GM03348 (cell line): ENCODE measurements at places on chromosomes 16 and 17.

GRCh38 chr16:7452090-7452489 lies 119.4 kb downstream of the RBFOX1 start:
- DNase-seq = no peak

DNA sequence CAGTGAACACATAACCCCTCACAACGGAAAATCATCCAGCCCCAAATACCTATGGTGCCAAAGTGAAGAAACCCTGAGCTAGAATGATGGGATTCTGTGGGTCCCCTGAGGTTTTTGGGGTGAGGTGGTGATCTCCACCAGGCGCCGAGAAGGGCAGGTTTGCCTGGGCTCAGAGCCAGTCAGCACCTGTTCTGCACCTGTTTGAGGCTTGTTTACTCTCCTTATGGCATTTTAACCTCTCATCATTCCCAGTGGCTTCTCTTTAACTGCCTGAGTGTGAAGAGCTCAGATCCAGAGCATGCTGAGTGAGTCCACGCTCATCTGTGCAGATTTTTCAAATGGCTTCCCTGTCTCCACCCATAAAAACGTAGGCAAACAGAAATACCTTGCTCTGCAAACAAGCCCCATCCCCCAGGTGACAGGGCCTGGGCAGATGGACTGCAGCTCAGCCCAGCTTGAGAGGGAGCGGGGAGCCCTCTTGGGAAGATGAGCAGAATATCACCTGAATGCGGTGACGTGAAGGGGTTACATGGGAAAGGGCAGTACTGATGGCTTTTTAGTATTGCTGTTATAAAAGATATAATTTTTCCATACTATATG lies 40.1 kb upstream of the CLEC19A start:
- no peak for DNase-seq

DNA sequence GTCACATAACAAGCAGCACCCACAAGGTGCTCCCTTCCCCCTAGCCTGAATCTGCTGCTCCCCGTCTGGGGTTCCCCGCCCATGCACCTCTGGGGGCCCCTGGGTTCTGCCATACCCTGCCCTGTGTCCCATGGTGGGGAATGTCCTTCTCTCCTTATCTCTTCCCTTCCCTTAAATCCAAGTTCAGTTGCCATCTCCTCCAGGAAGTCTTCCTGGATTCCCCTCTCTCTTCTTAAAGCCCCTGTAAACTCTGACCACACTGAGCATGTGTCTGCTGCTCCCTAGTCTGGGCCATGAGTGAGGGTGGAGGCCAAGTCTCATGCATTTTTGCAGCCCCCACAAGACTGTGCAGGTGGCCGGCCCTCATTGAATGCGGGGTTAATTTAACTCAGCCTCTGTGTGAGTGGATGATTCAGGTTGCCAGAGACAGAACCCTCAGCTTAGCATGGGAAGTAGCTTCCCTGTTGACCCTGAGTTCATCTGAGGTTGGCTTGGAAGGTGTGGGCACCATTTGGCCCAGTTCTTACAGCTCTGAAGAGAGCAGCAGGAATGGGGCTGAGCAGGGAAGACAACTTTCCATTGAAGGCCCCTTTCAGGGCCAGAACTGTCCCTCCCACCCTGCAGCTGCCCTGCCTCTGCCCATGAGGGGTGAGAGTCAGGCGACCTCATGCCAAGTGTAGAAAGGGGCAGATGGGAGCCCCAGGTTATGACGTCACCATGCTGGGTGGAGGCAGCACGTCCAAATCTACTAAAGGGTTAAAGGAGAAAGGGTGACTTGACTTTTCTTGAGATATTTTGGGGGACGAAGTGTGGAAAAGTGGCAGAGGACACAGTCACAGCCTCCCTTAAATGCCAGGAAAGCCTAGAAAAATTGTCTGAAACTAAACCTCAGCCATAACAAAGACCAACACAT lies at the start of gene STH:
Gene STH (plus strand): TSS at position 264 of the 913 bp plus-strand sequence. CDS start 30 bp downstream, at position 294.
- no peak for DNase-seq

DNA sequence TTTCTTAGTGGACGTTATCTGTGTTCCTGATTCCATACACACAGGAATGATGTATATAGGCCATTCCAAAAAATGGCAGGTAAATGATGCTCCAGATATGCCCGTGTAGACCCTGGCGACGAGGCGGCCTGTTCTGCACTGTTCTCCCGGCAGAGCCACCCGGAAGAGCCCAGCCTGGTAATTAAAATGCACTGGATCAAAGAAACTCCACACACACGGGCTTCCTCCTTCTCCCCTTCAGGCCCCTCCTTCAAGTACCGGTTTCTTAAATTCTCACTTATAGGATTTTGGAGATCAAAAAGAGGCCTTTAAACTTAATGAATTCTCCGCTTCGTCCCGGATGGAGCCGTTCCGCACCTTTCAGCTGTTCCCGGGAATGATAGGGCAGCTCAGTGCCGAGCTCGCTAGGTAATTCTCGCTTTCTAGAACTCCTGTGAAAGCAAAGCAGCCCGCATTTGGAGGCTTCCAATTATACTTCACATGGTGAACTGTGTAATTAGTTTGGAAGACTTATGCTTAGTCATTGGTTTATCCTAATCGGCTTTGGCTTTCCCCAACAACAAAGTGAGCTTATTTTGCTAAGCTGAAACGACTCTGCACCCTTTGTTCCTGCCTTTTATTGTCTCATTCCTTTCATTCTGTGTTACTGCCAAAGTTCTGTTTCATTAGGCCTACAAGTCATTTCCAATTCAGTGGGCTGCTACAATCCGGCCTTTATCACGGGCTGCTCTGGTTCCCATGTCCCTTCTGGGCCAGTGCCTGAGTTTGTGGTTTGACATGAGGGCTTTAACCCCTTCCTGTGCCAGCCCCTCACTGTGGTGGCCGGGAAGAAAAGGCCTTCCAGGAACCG lies 150.0 kb downstream of the MSI2 start:
- DNase-seq = peak; percentile 17

GRCh38 chr16:49748322-49748721 lies 107.6 kb downstream of the ZNF423 start:
- no peak for DNase-seq

- DNase-seq = no peak
Measured at GRCh38 chr17:44362459-44362948, 1.1 kb downstream of the FAM171A2 start.

GRCh38 chr17:28684963-28685362 lies 23.0 kb downstream of the SUPT6H start:
- no peak for DNase-seq

DNA sequence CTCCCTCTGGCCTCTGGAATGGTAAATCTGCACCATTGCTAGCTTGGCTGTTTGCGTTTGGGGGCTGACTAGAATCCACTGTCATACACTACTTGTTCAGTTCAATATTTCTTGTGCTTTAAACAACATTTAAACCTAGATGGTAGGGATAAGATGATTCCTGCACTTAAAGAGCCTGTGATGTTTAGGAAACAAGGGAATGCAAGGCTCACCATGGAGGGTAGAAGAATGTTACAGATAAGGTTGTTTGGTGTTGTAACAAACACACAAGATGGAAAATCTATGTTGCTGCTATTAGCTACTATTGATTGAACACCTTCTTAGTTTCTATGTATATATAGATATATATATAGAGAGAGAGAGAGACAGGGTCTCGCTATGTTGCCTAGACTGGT lies 31.4 kb downstream of the YPEL2 start:
- DNase-seq = no peak

DNA sequence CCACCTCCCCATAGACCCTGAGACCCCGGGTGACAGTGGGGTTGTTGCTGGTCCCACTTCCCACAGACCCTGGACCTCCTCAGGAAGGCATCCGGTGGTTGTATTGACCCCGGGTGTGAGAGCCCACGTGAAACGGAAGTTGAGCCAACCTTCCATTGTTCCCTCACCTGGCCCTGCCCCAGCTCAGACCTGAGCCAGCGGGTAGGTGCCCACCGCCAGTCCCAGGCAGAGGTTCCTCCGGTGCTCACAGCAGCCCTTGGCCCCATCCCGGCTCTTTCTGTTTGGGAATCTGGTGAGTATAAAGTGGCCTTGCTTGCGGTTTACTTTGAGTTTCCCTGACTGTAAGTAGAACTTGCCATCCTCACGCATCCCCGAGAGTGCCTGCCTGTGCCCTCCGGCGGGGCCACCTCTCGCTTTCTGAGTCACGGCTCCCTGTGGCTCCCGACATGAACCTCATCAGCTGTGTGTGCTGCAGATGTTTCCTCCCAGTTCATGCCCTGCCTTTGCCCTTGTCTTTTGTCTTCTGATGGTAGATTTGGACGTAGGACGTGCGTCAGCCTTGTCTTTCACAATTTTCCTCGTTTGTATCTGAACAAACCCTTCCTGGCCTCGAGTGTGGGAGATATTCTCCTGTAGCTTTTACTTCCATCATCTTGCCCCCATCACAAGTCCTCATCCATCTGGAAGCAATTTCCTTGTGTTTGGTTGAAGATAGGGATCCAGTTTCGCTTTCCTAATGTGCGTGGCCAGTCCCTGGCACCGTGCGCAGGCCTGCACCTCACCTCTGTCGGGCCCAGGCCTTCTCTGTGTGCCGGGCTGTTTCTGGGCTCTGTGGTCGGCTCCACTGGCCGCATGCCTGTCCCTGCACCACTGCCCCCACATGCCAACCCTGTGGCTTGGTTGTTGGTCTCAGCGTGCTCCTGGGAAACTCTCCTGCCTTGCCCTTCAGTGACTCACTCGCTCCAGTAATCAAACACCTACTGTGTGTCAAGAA lies 76.0 kb downstream of the METRNL start:
- DNase-seq = peak; percentile 79

- peak; percentile 90 for DNase-seq
Measured at GRCh38 chr16:83689385-83689831, 118.4 kb upstream of the HSBP1 start.

DNA sequence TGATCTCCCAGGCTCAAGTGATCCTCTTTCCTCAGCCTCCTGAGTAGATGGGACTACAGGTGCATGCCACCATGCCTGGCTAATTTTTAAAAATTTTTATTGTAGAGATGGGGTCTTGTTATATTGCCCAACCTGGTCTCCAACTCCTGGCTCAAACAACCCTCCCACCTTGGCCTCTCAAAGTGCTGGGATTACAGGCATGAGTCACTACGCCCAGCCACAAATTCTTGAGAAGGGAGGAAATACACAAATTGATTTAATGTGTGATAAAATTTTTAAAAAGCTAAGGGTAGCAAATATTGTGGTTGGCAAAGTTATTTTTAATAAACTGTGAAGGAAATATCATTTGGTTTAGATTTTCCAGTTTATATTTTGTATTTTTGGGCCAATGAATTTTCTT lies 9.6 kb downstream of the ITGAD start:
- DNase-seq = peak; percentile 33
